CD4-positive, alpha-beta T cell treated with Interleukin-4 for 1 hour (primary cell): ENCODE measurements at places on chromosomes 13 and 19.

DNA sequence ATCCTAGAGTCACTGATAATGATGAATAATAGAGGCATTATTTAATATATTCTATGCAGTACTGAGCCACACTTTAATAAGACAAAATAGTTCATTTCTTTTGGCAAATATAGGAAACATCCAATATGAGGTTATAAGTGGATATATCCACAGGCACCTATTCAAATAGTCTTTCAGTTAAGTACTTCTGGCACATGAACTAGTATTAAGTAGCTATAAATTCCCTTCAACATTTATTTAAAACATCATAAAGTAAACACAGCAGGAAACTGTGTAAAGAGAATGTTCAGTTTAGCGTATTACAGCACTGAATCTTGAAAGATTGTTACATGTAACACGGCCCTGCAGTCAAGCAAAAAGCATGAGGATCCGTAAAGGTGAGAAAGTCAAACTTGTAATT, 463.3 kb upstream of the KLF12 start:
- DNase-seq, result no peak

DNA sequence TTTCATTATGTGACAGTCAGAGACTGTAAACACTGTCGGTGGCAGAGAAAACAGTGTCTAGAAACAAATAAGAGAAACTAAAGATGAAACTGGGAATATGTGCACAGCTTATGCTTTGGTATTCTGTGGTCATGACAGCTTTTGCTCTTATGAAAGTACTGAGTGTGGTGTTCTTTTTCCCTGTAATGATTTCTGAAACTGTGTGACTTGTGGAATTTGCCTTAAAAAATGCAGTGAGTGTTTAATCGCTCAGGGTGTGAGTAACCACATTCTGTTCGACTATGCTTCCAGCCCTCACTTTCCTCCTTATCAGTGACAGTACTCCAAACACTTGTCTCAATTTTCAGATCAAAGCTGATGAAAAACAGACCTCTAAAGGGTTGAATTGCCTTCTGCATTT, 66.9 kb upstream of the DIAPH3 start:
- DNase-seq, result no peak

GRCh38 chr19:19232261-19232721, 20.5 kb downstream of the NCAN start:
- DNase-seq, result no peak

- no peak for DNase-seq
These were observed 12.8 kb downstream of the DEDD2 start for GRCh38 chr19:42204664-42205063.

- no peak for DNase-seq
These were observed 587.0 kb upstream of the SLITRK5 start for GRCh38 chr13:87084192-87084591.

- DNase-seq, result no peak
These were observed 12.9 kb upstream of the TLE2 start for GRCh38 chr19:3041761-3042620.

- no peak for DNase-seq
These were observed 67.4 kb downstream of the GGACT start for GRCh38 chr13:100520936-100521850.

GRCh38 chr13:26964278-26965250, 204.0 kb upstream of the GPR12 start:
- no peak for DNase-seq
